ENCODE measurements at places on chromosomes 16 and 17.

DNA sequence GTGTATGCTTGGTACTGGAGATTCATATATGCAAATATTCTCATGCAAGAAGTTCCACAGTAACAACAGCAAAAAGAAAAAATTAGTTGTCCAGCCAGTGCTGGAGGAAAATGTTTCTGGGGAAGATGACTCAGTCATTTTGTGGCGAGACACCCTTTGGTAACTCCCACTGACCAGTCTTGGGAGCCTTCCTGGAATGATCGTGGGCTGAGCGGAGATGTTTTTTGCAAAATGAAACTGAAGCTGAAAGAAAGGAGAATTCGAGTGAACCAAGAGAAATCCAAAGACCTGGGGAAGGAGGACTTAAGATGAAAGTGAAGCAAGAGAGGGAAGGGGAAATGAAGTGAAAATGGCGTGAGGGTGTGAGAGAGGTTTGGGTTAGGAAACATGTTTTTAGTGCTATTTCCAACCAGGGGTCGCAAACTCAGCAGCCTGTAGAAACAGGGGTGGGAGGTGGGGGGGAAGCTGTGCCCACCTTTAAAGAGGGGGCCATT lies 5.2 kb downstream of the ITPRIPL2 start:
- no peak for DNase-seq

DNA sequence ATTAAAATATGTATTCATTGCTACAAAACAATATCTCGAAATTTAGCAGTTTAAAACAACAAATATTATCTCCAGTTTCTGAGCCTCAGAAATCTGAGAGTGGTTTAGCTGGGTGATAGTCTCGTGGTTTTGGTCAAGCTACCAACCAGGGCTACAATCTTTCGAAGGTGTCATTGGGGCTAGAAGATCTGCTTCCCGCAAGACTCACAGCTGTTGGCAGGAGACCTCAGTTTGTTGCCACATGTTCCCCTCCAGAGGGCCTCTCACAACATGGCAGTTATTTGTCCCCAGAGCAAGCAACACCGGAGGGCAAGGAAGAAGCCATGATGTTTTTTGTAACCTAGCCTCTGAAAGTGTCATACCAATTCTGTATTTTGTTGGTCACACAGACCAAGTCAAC lies 12.0 kb upstream of the BCAS3 start:
- no peak for DNase-seq

DNA sequence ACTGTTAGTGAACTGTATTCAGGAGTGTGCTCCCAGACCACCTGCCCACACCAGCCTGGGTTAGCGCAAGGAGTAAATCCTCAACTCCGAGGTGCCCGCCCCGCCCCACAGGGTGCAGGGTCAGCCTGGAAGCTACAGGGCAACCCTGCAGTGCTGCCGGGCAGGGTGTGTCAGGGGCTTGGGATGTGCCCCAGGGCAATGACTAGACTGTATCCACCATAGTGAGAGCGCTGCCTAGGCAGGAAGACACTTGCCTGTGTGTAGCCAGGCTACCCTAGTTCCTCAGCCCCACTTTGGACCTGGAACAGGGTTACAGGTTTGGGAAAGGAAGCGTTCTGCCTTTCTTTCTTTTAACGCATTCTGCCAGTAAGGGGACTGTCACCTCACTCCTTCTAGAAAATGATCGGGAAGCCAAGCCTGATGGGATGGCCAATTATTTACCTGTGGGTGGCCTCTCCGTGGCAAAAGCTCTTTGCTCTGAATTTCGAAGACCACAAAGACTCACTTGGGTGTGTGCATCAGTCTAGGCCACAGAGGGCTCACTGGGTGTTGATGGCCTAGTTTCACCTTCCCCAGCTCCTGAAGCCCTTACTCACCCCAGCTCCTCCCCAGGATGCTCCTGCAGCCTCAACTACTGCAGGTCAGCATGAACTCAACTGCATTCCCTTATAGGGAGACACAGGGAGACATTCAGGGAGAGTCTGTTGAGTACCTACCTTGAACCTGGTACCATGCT lies 90.9 kb downstream of the CCDC182 start:
- DNase-seq: no peak

- DNase-seq: no peak
Observed at GRCh38 chr16:14564861-14565687, 65.0 kb downstream of the PARN start.

DNA sequence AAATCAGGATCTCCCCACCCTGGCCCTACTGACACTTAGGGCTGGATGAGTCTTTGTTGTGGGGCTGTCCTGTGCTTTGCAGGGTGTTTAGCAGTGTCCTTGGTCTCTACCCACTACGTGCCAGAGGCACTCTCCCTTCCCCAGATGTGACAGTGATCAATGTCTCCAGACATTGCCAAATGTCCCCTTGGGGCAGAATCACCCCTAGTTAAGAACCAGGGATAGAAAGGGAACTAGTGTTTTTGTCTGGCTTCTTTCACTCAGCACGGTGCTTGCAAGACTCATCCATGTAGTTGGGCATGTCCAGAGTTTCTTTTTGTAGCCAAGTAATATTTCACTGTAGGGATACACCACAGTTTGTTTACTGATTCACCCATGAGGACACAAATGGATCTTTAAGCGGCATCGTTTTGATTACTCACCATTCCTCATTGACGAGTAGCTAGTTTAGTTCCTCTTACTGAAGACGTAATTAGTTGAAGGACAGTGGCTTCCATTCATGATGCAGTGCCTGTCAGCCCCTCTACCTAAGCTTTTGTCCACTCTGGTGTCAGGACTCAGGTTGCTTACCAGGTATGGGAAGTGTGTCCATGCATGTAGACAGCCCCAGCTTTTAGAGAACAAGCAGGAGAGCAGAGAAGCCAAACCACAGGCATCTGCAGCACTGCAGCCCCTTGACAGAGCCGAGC lies 26.0 kb upstream of the ITGB4 start:
- no peak for DNase-seq

- DNase-seq: no peak
Observed at GRCh38 chr16:4373356-4373908, 1.8 kb downstream of the VASN start.

GRCh38 chr16:75495076-75495674 lies at the start of gene CHST6:
Gene CHST6 (minus strand): TSS chr16:75495441. CDS start chr16:75479828, 15,613 bp downstream.
- DNase-seq: no peak

DNA sequence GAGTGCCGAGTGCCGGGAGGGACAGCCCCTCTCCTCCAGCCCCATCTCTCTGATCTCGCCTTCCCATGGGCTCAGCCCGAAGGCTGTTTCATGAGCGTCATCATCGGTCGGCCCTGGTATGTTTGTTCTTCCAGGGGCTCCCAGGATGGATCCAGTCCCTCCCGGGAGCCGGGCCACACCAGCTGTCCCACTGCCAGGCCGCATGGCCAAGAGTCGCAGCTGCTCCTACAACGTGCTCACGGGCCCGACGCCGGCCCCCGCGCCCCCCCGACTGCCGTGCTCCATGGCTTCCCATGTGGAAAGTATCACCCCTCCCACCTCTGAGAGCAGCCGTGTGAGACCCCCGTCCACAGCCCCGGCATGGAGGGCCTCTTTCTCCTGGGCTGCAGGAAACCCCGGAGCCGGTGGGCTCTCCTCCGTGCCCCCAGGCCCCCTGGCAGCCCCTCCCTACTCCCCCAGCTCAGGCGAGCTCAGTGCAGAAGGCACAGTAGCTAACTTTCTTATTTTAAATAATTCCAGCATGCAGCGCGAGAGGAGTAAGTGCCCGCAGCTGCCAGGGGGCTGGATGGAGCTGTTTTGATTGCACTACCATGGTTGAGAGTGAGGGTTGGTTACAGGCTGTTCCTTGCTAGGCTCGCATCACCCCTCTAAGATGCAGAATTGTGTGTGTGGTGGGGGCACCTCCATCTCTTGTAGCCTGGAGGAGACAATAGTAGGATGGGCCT lies 26.6 kb upstream of the GSE1 start:
- no peak for DNase-seq

DNA sequence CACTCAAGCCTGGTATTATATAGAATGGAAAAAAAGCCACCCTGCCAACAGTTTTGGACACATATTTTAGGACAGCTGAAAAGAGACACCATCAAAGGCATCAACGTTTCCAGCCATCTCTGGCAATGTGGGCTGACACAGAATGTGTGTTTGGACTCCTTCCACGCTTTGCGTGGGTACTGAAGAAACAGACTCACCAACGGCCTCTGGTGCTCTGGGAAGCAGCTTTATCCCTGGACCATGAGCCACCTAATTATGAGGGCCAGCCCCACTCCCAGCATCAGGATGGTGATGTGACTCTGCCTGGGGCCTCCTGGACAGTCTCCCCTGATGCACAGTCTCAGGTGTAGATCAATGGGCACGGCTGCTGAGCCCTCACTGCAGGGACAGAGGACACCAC lies 27.9 kb downstream of the CCDC57 start:
- DNase-seq: no peak

DNA sequence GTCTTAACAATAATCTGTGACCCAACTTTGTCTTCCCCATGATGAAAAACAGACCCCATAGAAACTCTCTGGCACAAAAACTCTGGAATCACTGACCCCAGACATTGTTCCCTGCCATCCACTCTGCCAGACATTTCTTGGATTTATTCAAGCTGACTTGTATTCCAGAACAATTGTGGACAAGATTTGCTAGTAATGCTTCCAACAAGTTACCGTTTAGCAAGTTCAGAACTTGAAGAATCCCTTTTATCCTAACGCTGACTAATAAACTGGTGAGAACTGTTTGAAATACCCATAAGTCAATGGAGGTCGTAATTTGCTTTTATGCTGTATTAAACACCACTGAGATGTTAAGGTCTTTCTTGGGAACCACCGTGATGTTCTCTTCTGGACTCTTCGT lies 10.5 kb downstream of the HSBP1 start:
- no peak for DNase-seq

GRCh38 chr17:81961087-81961511 lies at the start of gene NOTUM:
Gene NOTUM (minus strand): TSS chr17:81961187. CDS start chr17:81960909, 278 bp downstream.
- DNase-seq: no peak

GRCh38 chr17:32769846-32770245 lies 107.1 kb downstream of the MYO1D start:
- DNase-seq: no peak

DNA sequence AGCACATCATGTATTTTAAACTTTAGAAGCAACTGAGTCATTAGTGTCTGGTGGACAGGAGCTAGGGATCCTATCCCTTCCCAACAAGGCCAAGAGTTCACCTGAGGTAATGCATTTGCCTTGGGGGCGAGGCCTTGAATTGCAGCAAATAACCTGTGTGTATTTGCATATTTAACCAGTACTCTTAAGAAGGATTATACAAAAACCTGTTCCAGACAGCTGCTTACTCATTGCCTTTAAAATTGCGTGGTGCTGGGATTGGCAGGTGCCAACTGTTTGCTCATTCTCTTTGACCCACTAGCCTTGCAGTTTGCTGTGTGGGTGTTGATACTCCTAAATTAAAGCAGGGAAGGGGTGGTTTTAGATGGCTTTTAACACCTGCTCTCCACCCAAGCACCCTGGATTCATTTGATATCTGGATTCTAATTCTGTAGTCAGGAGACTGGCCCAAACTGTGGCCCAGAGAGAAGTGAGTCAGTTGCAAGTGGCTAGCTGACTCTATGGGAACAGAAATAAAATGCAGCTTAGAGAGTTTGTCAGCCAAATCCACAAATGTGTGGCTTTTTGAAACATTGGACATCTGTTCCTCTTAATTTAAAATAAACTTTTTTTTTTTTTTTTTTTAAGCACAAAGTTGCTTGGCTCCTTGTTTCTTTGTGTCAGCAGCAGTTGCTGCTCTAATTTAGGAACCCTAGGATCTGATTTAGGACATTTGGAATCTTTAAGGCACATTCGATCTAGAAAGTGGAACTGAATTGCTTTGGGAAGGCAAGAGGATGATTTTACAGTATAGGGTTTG lies 46.9 kb downstream of the TUBD1 start:
- peak; percentile 47 for DNase-seq

- no peak for DNase-seq
Observed at GRCh38 chr16:48565752-48566151, 44.2 kb downstream of the N4BP1 start.

DNA sequence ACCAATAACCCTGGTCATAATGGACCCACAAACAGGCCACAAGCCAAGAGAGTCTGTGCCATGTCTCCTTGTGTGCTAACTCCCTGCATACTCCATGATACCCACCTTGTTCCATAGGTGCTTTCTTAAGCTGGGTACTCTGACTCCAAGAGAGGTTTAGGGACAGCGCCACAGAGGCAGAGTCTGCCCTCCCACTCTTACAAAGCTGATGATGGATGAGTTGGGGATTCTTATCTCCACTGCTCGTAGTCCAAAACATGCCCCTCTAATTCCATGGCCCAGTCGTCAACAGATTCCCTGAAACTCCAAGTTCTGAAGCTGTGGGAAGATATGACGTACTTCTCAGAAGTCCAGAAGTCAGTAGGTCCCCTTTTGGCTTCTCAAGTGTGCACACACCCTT lies 184.4 kb upstream of the CCL2 start:
- DNase-seq: no peak

- no peak for DNase-seq
Observed at GRCh38 chr17:49468811-49469385, 26.2 kb upstream of the NGFR start.

- no peak for DNase-seq
Observed at GRCh38 chr16:66484453-66485213, 57.5 kb downstream of the BEAN1 start.

- DNase-seq: no peak
Observed at GRCh38 chr16:84684592-84684965, 15.2 kb upstream of the USP10 start.

DNA sequence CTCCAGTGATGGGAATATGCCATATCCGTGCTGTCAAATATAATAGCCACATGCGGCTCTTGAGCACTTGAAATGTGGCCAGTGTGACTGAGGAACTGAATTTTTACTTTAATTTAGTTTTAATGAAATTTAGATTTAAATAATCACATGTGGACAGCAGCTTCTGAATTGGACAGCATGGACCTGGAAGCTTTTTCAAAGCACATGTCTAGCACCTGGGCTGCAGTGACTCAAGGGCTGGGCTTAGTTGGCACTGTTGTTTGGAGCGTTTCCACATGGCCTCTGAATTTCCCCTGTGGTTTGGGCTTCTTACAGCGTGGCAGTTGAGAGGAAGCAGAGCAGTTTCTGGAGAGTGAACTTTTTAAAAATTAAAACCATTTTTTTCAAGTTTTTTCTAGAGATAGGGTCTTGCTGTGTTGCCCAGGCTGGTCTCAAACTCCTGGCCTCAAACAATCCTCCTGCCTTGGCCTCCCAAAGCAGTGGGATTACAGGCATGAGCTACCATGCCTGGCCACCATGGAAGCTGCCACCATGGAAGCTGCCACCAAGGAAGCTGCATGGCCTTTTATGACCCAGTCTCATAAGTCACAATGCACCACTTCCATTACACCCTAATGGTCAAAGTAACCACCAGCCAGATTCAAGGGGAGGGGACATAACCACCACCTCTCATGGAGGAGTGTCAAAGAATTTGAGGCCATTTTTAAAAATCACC lies 6.7 kb upstream of the TOB1 start:
- DNase-seq: peak; percentile 68

Measured in CD4-positive, alpha-beta T cell treated with Interleukin-6 at 100 ng/mL for 8 hours (primary cell).